ENCODE measurements at places on chromosomes 5 and 9. TPM values are rescaled to one million over a fixed set of nuclear protein-coding genes. Genes with fewer than 3 reads are reported as not detected.
A peak's percentile ranks its signal among the peaks of the same experiment; 100 is the strongest.

DNA sequence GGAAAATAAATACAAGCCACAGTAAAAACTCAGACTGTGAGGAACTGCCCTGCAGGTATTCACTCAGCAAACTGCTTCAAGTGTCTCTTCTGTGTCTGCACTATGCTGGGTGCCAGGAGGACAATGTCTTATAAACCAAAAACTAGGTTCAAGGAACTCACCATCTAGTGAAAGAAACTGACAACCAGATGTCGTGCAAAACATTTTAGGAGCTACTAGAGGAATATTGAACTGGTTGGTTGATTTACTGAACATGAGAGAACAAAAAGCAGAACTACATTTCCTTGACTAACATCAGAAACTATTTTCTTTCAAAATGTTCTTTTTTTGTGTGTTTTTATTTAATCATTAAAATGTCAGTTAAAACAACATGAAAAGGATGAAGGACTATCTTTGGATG, 35.2 kb downstream of the ZNF366 start:
- no peak for DNase-seq

GRCh38 chr5:132294728-132295504, 722 bp downstream of the SLC22A4 start:
- peak; percentile 75 for DNase-seq

EGFLAM gene
- not detected for total RNA-seq

OR1J2 gene
- total RNA-seq, result not detected

RASA1 gene
- total RNA-seq, result 7.7 TPM

GRCh38 chr5:135577421-135577820, 1.4 kb downstream of the CXCL14 start:
- no peak for DNase-seq

DNA sequence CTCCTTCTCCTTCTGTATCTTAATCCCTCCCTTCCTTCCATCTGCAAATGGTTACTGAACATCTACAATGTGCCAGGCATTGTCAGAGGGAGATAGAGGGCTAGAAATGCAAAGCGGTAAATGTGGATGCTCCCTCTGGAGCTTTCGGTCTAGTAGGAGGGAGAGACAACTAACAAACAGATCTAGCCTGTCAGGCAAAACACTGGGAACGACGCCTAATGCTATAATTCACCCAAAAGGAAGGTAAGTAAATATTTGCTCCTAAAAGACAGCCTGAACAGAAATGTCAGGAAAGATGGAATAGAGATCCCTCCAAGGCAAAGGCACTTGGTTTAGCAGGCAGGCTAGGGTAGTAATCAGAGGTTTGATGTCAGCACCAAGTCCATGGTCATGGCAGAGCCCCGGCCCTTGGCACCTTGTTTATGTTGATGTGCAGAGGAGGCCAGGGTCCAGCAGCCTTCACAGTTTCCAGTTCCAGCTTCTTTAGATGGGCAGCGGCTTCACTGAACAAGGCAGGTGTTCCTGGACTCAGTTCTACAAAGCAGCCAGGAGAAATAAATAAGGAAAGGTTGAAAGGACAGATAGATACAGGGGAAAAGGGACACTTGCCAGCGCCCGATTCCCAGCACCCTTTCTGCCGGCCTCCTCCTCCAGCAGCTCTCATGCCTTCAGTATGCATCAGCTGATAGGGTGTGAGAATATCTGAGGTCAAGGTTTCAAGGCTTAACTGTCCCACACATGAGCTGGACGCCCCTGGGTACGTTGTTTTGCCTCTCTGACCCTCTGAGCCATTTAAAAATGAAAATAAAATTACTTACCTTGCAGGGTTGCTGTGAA, 46.5 kb upstream of the FRRS1L start:
- no peak for DNase-seq
